ENCODE measurements at places on chromosomes 5 and 9.

GRCh38 chr9:137127301-137128157, 11.4 kb upstream of the GRIN1 start:
- DNase-seq: no peak

DNA sequence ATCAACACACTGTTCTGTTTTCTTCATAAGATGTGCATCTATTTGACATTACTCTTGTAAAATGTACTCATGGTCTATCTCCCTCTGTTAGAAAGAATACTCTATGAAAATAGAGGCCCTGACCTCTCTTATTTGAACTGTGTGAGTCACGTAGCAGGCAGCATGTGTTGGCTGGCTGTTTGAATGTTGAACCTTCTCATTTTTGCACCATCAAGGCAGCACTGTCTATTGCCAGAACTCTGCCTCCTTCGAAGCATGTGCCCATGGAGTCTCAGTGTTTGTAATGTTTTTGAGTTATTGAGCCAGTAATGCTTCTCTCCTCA, 144.4 kb downstream of the ALDH1A1 start:
- no peak for DNase-seq

DNA sequence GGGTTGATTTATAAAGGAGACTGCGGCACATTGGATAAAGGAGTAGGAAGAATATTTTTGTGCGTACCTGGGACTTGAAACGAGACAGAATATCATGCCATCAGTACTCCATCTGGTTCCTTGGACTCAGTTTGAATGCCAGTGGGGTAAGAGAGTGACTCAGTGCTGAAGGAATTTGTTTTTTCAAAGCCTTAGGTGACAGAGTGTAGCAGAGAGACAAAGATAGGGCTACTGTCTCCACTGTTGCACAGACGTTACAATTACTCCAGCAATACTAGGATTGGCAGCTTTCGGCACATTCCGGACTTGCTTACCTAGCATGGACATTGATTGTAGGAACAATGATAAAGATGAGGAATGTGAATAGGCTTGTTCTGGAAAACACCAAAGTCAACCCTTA, 250.7 kb downstream of the KCTD16 start:
- DNase-seq: no peak

- no peak for DNase-seq
These were observed 134.9 kb upstream of the FBXL17 start for GRCh38 chr5:108516785-108517184.

DNA sequence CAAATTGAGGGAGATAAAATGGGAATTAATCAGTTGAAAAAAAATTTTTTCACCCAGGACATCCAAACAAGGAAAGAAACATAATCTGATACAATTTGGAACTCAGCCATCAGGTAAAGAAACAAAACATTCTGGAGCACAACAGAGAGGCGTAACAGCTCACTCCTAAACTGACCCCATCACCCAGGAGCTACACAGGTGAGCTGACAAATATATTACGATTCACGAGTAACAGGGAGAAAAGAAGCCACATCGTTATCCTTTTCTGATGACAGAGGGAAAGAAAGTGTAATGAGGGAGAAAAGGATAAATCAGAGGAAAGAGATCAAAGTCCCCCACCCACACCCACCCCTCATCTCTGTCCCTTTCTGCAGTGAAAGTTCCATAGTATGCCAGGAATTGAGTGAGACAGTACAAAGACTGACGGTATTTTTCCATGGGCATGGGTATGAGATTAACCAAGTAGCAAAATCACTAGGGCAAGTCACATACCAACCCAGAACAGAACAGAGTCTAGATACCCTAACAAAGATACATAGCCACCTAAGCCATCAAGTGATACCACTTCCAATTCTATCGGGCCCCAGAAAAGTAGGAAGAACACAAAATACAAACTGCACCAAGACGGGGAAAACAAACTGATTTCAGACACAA, 45.4 kb downstream of the TMEM245 start:
- DNase-seq: no peak
